ENCODE measurements at places on chromosomes 1 and 21.

DNA sequence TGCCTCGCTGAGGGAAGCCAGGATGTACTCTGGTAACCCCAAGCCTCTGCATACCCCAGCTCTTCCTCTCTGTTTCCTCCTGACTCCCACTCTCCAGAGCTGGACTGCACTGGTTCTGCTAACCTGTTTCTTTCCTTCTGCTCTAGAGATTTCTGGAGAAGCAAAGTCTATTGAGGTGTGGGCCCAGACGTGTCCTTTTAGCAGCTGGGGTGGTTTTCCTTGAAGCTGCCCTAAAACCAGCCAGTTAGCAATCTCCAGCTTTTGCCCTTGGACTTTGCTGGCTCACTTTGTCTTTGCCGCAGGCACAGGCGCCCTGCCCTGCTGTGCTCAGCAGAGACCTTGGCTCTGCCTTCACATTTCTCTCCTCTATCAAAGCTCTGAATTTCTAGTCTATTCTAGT, 171.8 kb upstream of the IVNS1ABP start:
- no peak for DNase-seq

GRCh38 chr1:85609976-85610375, 29.4 kb downstream of the CCN1 start:
- no peak for DNase-seq

DNA sequence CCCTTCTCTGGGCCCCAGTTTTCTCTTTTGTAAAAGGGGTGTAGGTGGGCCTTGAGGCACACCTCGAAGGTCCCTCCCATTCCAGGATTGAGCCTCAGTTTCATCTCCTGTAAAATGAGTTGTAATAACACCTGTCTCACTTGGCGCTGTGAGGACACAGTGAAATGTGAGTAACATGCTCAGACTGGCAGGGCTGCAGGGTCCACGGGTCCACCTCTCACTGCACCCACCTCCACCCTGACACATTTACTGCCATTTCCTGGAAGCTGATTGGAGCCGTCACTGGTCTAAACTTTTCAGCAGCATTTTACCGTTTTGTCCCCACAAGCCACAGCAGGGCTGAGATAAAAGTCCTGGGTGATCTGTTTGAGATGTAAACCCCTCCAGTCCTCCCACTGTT, 398.0 kb downstream of the PTPRU start:
- DNase-seq, result no peak

GRCh38 chr21:29904359-29905282, 35.2 kb downstream of the GRIK1 start:
- no peak for DNase-seq

GRCh38 chr1:177480741-177481305, 310.1 kb downstream of the BRINP2 start:
- no peak for DNase-seq
